ENCODE measurements at places on chromosomes 16 and 17.

GRCh38 chr17:45171338-45172231 lies 9.9 kb downstream of the HEXIM2 start:
- DNase-seq: peak; percentile 83

- no peak for DNase-seq
These were observed 16.9 kb downstream of the EARS2 start for GRCh38 chr16:23539984-23540816.

DNA sequence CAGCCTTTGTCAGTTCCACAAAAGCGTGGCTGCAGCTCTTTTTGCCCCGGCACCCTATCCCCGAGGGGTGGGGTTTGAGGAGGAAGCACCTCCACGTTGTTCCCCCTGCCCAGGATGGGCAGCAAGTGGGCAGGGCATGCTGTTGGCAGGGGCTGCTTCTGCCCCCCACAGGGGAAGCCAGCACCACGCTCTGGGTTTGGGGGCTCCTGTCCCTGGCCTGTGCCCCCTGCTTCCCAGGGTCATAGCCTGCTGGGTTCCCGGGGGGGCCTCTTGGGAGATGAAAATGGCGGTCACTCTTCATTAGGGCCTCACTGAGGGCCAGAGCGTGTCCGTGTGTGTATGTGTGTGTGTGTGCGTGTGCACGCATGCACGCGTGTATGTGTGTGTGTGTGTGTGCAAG lies 22.8 kb downstream of the LASP1 start:
- DNase-seq: no peak

DNA sequence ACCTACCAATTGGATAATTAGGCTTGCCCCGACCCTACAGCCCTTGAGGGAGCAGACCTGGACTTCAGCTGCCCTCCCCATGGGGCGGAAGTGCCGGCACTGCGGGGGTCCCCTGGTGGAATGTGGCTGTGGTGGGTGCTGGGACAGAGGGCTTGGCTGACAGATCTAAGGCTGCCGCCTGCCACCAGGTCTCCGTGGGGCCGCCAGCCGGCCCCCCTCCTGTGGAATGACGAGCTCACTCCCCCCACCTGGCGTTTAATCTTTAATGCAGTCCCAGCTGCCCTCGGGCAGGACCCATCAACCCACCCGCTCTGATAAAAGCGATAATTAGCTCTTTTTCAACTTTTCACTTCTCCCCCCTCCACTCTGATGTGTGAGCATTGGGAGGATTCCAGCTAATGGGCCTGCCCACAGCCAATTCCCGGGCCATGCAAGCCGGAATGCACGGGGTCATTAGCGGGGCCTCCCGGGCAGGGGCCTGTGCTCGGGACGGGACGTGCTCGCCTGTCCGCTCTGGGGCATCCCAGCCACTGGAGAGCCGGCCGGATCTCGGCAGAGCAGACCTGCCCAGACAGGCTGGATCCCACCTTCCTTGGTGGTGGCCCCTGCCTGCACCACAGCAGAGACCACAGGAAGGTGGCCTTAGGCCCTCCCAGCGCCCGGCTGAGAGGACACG lies 28.3 kb upstream of the GOSR2 start:
- no peak for DNase-seq

DNA sequence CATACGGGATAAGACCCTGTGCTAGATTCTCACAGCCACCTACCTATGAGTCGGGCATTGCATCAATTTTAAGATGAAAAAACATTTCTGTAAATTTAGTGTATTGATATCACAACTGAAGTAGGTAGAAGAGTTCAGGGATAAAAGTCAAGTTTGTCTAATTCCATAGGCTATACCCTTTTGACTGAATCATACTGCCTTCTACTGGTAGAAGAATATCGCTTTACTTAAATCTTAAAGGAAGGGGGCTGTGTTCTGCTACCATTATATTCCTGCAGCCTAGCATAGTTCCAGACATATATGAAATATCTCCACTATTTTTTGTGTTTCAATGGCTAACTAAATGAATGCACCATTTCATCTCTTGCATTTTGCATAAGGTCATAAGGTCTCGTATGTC lies 1128.6 kb downstream of the CDH8 start:
- no peak for DNase-seq

DNA sequence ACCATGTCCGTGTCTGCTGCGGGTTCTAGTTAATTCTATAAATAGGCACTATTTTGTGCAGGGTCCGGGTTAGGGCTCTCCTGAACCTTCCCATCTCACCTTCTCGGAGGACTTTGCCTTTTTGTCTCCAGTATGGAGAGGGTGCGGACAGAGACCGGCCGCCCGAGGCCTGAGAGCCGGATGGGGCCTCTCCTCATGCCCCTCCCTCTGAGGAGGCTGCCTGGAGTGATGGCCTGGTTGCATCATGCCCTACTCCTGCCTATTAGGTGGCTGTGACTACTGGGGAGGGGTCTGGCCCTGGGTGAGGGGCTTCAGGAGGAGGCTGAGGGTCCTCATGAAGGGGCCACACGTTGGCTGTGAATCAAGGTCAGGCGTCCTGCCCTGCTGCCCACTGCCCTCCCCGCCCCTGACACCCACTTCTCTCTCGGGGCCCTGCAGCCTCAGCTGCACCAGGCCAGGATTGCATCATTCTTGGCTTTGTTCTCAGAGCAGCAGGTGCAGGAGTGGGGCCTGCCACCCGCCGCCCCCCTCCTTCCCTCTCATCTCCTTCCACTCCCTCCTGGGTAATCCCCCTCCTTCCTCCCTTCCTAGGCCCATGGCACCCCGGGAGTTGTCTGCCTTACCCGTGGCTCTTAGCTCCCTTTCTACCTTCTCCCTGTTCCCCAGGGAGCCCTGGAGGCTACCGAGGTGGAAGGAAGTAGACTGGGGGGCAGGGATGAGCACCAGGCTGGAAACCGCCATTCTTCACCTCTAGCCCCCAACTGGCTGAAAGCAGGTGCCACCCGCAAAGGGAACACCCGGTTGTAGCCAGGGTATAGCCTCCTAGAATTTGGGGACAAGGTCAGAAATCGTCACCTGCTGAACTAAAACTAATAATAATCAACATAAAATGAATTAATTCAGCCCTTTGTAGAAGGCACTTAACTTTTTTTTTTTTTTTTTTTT lies 12.7 kb upstream of the ARHGAP23 start:
- DNase-seq: no peak

DNA sequence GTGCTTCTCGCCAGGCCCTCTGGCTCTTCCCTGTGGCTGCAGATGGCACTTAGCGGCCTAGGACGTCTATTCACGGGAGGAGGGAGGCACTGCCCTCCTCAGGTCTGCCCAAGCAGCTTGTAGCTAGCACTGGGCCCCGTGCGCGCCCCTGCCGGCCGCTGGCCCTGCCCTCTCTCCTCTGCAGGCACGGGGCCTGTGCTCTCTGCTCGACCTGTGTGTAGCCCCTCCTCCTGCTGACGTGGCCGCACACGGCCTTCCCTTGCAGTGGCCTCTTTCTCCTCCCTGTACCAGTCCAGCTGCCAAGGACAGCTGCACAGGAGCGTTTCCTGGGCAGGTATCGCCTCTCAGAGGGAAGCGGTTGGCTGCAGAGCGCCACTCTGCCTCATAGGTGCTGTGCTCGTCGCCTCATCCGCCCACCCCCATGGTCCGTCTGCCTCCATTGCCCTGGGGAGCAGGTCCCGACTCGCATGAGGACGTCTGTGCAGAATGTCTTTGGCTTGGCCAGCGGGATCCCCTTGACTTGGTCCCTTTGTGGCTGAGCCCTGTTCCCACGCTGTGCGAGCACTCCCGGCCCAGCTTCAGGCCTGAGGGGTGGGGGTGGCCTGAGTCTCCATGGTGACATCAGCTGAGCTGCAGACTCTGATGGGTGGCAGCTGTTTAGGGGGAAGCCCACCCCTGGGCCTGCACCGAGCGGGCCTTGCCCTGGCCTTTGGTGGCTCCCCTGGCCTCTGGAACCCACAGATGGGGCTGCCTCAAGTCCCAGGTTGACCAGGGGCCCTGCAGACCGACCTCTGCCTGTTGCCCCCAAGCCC lies 34.6 kb downstream of the TSC2 start:
- DNase-seq: peak; percentile 88

GRCh38 chr17:15260376-15261257 lies 4.5 kb downstream of the PMP22 start:
- DNase-seq: peak; percentile 88
